ENCODE measurements at places on chromosomes 5 and 9.

DNA sequence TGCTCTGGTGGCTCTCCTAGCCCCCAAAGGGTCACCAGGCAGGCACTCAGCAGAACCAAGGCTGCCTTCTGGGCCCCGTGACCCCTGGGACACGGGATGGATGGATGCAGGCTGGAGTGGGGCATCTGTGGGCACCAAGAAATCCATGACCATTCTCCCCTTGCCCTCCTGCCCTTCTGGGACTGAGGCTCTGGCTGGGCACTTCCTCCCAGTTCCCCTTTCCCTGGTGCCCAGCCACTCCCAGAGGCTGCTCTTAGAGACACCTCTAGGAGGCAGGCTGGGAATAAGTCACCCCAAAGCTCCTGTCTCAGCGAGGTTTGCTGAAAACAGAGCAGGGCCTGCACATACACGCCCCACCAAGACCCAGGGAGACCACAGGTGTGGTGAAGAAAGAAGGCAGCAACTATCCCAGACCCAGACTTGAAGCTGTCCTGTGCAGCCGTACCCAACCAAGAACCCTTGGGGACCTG is 943 bp downstream of the STING1 start:
- DNase-seq = no peak

GRCh38 chr5:79929095-79929494 is 62.0 kb downstream of the MTX3 start:
- DNase-seq = no peak

- no peak for DNase-seq
Observed at GRCh38 chr5:101260857-101261256, 357.8 kb upstream of the ST8SIA4 start.

DNA sequence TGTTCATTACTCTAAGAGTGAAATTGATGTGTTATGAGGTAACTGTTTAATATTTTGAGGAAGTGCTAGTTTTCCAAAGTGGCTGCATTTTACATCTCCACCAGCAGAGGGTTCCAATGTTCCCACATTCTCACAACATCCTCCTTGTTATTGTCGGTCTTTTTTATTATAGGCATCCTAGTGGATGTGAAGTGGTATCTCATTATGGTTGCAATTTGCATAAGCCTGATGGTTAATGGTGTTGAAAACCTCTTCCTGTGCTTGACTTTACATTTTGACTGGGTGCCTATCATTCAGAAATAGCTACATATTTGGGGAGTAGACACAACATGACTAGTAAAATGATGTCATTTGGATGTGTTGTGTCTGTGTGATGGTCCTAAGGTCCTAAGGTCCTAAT is 143.6 kb downstream of the MRPS30 start:
- DNase-seq = no peak

- no peak for DNase-seq
Observed at GRCh38 chr5:39519566-39520231, 94.9 kb upstream of the DAB2 start.

DNA sequence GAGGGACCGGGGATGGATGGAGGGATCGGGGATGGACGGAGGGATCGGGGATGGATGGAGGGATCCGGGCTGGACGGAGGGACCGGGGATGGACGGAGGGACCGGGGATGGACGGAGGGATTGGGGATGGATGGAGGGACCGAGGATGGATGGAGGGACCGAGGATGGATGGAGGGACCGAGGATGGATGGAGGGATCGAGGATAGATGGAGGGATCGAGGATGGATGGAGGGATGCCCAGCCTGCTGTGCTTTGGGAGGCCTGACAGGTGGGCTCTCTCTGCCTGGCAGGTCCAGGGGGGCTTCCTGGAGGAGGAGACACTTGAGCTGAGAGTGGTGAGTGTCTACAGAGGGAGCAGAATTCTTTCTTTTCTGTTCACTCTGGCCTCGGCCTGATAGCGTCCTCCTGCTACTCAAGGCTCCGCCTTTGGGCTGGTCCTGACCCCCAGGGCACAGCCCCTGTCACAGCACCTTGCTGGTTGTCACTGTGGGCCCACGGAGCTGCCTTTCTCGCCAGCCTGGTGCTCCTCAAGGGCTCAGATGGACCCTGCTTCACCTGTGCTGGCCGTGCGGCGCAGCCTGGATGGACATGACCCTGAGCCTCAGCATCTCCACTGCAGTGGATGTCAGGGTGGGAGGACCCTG is 42.2 kb upstream of the RNF130 start:
- DNase-seq = no peak

GRCh38 chr5:1093361-1093760 is 18.5 kb downstream of the SLC12A7 start:
- DNase-seq = no peak

All from activated CD8-positive, alpha-beta memory T cell treated with anti-CD3 and anti-CD28 coated beads for 1 hour (primary cell).